ENCODE measurements at places on chromosomes 1 and 21.

GRCh38 chr1:53061123-53061858, 722 bp upstream of the PODN start:
- no peak for DNase-seq

- DNase-seq: no peak
These were observed 4.1 kb upstream of the REG4 start for GRCh38 chr1:119815361-119815760.

DNA sequence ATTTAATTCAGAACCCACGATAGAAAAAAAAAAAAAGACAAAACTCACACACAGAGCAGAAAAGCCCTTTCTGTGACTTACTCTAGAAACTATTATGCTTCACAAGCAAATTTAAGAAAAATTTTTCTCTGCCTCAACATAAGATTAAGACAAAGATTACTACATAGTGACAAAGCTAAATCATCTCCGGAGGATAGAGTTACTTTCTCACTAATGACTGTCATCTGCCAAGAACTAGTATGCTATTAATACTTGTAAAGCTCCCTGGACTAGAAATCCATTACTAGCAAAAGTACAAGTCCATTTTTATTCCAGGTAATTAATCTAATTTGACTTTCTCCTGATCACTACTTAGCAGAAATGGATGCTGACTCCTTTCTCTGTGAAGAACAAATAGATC, 25.9 kb downstream of the GREM2 start:
- DNase-seq: no peak

GRCh38 chr1:25020851-25021590, 90.9 kb upstream of the RUNX3 start:
- no peak for DNase-seq

- DNase-seq: no peak
These were observed 116.3 kb downstream of the AK5 start for GRCh38 chr1:77398152-77398551.

DNA sequence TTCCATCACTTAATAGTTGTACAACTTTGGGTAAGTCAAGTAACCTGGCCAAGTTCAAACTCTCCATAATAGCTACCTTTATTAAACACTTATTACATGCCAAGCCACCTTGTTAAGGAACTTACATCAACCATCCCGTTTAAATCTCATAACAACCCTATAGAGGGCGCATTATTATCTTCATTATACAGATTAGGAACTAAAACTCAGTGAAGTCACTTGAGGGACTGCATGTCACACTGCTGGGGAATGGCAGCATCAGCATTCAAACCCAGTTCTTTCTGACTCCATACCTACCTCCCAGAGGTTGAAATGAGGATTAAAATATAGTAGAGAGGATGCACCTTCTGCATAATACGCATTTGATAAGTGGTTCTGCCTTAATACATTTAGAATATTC, 47.1 kb upstream of the PLA2G2C start:
- no peak for DNase-seq

Data from activated T-helper 1 cell treated with Interleukin-2 at 50 U/mL for 16 hours (primary cell).